ENCODE measurements at places on chromosomes 4 and X.

GRCh38 chr4:4457803-4458553 is 71.1 kb downstream of the NSG1 start:
- no peak for DNase-seq

- no peak for DNase-seq
Measured at GRCh38 chr4:28073860-28074555, 1213.4 kb downstream of the STIM2 start.

- no peak for DNase-seq
Measured at GRCh38 chr4:140595065-140595464, 26.3 kb upstream of the UCP1 start.

DNA sequence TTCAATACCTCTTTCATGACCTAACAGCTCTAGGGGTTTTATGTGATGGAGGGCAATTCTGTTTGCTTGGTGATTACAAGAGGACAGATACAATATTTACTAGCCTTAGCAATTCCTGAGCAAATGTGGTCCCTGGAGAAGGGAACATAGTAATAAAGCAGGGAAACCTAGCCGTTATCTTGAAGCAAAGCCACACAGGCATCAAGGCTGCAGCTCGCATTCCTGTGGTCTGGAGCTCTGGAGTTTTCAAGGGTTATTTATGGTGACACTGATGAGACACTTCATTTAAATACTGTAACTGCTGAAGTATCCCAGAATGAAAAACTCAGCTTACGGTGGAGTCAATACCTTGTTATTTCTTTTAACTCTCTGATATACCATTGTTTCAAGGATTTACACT is 66.8 kb downstream of the AFF2 start:
- DNase-seq = no peak

DNA sequence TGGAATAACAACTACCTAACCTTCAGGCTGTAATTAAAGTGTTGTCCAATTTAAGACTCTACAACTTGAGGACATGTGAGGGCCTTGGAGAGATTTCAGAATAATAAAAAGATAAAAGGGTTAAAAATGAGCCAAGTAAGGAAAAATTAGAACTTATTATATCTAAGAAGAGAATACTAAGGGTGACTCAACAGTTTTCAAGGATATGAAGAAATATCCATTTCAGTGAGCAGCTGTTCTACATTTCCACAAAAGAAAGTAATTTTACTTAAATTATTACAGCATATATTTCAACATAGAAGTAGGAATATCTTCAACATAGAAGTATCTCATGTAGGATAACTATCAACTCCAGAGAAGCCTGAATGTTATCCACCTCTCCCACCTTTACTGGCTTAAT is 11.3 kb downstream of the SNX12 start:
- DNase-seq = no peak

- no peak for DNase-seq
Measured at GRCh38 chr4:106268786-106269185, 47.2 kb downstream of the TBCK start.

- DNase-seq = no peak
Measured at GRCh38 chr4:37865450-37865849, 25.4 kb upstream of the TBC1D1 start.

DNA sequence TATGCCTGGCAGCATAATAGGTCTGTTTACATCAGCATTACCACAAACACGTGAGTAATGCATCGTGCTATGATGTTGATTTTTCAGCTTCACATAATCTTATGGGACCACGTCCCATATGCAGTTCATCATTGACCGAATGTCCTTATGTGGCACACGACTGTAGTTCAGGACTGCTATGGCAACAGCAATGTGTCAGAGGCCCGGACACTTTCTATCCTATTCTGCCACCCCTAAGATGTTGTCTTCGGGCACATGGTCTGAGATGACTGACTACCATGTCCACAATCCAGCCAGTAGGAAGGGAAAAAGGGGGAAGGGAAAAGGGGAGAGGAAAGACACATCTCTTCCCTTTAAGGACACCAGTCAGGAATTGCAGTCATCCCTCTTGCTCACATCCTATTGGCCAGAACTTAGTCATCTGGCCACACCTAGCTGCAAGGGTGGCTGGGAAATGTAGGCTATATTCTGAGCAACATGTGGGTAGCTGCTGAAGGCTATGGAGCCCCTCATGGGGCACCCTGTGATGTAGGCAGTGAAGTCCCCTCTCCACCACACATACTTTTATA is 196.0 kb upstream of the RBPJ start:
- DNase-seq = no peak

GRCh38 chrX:140762061-140762460 is 52.5 kb downstream of the LINC00632 start:
- peak; percentile 34 for DNase-seq

DNA sequence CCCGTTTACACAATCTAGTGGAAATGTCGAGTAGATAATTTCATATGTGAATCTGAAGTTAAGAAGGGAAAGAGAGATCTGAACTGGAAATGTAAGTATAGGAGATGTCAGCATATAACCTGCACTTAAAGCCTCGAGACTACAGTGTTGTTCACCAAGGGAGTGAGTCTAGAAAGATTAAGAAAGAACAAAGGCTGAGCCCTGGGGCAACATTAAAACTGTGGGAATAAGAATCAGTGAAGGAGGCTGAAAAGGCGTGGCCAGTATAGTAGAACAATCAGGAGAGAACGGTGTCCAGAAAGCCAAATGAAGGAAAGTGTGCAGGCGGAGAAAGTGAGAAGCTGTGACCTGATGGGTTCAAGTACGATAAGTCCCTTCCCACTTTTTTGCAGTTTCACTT is 118.8 kb upstream of the TENM3 start:
- no peak for DNase-seq

DNA sequence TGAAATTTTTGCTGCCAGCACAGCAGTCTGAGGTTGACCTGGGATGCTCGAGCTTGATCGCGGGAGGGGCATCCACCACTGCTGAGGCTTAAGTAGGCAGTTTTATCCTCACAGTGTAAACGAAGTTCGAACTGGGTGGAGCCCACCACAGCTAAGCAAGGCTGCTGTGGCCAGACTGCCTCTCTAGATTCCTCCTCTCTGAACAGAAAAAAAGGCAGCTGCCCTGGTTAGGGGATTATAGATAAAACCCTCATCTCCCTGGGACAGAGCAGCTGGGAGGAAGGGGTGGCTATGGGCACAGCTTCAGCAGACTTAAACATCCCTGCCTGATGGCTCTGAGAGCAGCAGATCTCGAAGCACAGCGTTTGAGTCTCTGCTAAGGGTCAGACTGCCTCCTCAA is 314.6 kb downstream of the STPG2 start:
- DNase-seq = no peak

DNA sequence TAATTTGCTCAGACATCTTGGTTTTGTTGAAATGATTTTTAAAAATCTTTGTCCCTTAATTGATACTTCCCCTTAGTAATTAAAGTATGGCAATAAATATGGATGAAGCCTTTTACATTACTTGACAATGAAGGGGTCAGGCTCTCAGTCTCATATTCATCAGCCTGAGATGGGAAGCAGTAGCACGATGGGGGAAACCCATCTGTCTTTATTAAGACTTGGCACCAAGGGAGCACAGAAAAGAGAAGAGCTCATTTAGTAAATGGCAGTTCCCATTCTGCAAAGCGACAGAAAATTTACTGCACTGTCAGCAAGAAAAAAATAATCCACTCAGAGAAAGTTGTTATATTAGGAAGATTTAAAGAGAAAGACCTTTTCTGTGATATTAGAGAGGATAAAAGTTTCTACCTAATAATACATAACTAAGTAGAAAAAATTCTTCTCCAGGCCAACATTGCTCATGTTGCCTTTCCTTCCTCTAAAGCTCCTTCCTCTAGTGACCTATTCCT is 7.9 kb upstream of the SERTM2 start:
- DNase-seq = no peak

- no peak for DNase-seq
Measured at GRCh38 chr4:176539091-176539784, 219.5 kb downstream of the SPCS3 start.

GRCh38 chr4:16779028-16779675 is 119.3 kb downstream of the LDB2 start:
- DNase-seq = no peak

GRCh38 chrX:42941671-42942070 is 163.7 kb upstream of the PPP1R2C start:
- DNase-seq = no peak

DNA sequence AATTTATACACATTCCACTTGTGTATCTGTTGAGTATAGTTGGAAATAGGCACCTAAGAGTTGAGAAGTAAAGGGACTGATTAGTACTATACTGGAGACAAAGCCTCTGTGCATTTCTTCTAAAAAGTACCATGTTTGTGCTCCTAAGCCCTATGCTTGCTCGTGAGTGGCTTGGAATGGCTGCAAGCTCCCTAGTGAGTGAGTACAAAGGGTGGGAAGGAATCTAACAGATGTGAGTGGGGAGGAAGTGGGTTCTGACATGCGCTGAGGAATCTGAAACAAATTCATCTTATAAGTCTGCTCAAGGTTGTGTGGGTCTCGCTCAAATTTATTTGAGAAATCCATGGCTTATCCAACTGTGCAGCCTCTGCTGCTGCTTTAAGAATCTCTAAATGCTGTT is 13.3 kb downstream of the SPCS3 start:
- no peak for DNase-seq

- DNase-seq = no peak
Measured at GRCh38 chr4:119082661-119083060, 53.0 kb upstream of the MYOZ2 start.

DNA sequence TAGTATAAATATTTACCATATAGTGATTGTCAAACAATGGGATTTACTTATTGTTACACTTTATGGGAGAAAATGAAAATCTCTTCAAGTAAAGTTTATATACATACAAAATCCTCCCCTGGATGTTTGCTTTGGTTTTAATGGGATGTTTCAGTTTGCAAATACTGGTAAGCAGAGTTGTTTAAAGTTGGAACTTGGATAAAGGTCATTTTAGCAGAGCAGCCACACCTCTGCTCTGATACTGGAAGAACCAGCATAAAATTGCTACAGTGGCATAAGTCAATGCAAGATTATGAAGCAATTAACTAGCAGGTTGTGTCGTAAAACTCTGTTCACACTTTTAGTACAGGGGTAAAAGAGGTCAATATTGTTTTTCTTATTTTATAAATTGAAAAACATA is 101.2 kb downstream of the TRAPPC11 start:
- no peak for DNase-seq

DNA sequence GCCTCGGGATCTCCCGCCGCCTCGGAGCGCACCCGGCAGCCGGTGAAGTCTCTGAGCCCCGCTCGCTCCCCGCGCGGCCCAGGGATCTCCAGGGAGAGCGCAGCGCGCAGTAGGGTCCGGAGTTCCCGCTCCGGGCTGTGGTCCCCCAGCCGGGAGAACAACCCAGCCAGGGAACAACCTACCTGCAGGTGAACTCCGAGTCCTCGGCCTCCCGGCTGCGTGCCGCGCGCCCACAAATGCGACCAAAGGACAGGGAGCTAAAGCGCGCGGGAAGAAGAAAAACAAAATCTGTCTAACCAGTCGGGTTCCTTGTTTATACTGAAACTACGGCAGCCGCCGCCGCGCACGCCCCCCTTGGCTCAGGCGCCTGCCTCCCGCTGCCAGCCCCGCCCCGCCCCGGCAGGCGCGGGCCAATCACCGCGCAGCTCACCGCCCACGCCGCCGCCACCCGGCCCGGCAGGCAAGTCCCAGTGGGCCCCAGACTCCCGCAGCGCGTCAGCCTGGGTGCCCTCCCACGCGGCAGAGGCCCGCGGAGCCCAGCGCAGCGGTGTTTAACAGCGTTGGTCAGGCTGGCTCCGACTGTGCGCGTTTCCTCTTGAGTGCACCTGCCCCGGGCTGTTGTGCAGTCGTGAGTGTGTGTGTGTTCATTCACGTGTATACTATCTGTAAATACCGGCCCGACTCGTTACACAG is at the start of gene RASGEF1B:
Gene RASGEF1B (minus strand): TSS at position 320 of the 693 bp plus-strand sequence. CDS start 12,399 bp downstream, outside the sequence.
- DNase-seq = peak; percentile 96

- no peak for DNase-seq
Measured at GRCh38 chr4:139633661-139634060, 32.0 kb upstream of the MGST2 start.

- DNase-seq = no peak
Measured at GRCh38 chrX:6917666-6918065, 229.8 kb upstream of the STS start.

- no peak for DNase-seq
Measured at GRCh38 chrX:3378156-3378555, 31.7 kb upstream of the MXRA5 start.

DNA sequence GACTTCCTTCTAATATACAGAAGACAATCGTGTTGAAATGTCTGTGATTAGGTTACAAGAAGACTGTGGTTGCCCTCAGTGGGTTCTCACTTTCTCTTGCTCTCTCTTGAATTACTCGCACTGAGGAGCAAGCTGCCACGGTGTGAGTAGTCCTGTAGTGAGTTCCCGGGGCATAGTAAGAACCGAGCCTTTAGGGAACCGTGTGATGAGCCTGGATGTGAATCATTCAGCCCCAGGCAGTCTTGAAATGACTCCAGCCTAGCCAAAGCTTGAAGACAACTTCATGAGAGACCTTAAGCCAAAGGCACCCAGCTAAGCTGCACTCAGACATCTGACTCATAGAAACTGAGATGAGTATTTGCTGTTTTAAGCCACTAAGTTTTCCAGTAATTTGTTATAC is 292.7 kb downstream of the SPOCK3 start:
- peak; percentile 25 for DNase-seq
